Frontal cortex (tissue), 4 donors: ENCODE measurements at places on chromosomes 6 and 20. TPM values are rescaled to one million over a fixed set of nuclear protein-coding genes. Genes with fewer than 3 reads are reported as not detected.

GRCh38 chr6:18025596-18025995 lies 38.2 kb upstream of the KIF13A start:
- no peak for DNase-seq

The TCF21 gene
- total RNA-seq: not detected

- no peak for DNase-seq
These were observed 79.1 kb upstream of the ANKEF1 start for GRCh38 chr20:9955646-9956045.

- DNase-seq: no peak
These were observed 42.5 kb downstream of the GABRR2 start for GRCh38 chr6:89272596-89272995.

GRCh38 chr6:16570946-16571345 lies 190.3 kb downstream of the ATXN1 start:
- DNase-seq: no peak

GRCh38 chr6:24484657-24485323 lies 4.6 kb downstream of the GPLD1 start:
- DNase-seq: no peak

DNA sequence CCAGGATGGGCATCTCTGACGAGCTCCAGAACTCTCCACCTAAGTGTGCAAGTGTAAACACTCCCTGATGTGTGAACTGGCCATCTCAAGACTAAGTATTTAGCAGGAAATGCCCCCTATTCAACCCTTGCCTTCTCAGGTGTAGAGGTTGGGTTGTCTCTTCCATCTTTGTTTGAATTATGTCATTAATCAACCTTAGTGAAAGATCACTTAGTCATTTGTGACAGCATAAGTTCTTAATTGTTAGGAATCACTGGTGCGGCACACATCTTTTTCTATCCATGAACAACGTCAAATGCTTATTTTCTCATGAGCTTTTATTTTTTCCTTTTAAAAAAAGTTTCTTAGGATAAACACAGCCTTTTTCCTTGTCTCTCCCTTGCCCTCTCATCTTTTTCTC lies 151.6 kb downstream of the ESR1 start:
- no peak for DNase-seq

The COL10A1 gene
- not detected for total RNA-seq
